ENCODE measurements at places on chromosomes 12 and 14. TPM values are rescaled to one million over a fixed set of nuclear protein-coding genes. Genes with fewer than 3 reads are reported as not detected.

ALX1 gene
- 40.8 TPM for total RNA-seq

DNA sequence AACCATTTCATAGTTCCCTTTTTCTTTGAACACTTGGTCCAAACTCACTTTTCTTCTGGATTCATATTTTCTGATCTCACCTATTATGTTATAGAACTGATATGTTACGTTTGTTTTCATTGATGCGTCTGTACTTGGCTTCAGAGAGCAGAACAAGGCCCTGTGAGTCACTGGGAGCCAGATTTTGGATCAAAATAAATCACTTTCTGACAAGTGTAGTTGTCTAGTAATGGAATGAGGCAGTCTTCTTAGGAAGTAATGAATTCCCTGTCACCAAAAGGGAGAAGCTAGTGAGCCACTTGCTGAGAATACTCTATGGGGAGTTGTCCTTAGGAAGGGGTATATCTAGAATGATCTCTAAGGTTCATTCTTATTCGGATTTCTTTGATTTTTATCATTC is 10.2 kb downstream of the BICD1 start:
- DNase-seq: no peak

TRIM9 gene
- 8.7 TPM for total RNA-seq

GRCh38 chr12:91189516-91189915 is 6.9 kb upstream of the DCN start:
- peak; percentile 60 for DNase-seq

GRCh38 chr12:48933664-48934311 is 8.5 kb upstream of the FKBP11 start:
- DNase-seq: no peak

DNA sequence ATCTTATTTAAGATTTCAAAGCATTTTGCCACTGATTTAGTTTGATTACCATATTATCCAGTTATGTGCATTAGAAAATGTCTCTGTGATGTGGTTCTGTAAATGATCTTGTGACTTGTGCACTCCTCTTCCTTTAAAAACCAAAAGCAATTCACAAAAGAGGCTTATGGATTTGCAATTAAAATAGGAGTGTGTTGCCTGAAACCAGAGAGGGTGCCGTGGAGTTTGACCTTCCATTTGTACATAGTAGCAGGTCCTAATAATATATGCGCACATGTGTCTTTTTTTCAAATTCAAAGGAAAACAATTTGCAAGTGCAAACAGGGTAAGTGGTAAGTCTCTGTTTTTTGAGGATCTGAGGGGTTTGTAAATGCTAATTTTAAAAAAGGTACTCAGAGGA is 470.9 kb downstream of the VRK1 start:
- DNase-seq: no peak

NRXN3 gene
- total RNA-seq: 0.03 TPM

RNASE3 gene
- not detected for total RNA-seq

- no peak for DNase-seq
Measured at GRCh38 chr12:110141389-110141788, 17.2 kb downstream of the IFT81 start.

DNA sequence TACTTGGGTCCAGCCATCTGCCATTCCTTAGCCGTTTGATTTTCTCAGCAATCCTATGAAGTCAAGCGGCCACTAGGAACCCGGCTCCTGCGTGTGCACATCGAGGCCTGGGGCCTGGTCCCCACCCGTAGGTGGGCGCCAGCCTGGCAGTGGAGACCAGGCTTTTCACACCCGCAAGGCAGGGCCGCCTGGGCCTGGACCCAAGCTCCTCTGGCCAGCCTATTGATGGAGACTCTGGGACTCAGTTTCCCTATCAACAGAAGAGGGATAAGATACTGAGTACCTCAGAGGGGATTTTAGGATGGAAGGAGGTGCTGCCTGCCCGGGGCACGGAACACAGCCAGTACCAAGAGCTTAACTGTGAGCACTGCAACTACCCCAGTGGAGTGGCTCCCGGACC is 104.3 kb upstream of the C14orf180 start:
- DNase-seq: no peak

DAO gene
- total RNA-seq: not detected

GRCh38 chr14:56273155-56273554 is 154.9 kb downstream of the PELI2 start:
- no peak for DNase-seq

DNA sequence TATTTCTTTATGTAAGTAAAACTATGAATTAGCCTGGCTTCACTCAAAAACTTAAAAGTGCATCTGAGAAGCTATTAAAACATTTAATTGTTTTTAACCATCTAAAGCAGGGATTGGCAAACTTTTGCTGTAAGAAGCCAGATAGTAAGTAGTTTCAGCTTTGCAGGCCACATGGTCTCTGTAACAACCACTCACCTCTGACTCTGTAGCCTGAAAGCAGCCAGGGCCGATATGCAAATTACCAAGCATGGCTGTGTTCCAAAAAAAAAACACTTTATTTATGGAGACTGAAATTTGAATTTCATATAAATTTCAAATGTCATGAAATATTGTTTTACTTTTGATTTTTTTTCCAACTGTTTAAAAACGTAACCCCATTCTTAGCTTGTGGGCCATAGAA is 95.3 kb downstream of the CIT start:
- DNase-seq: no peak

GRCh38 chr12:82877963-82878362 is 191.3 kb downstream of the TMTC2 start:
- peak; percentile 70 for DNase-seq

KRT79 gene
- total RNA-seq: not detected
